Fibroblast of lung (primary cell): ENCODE measurements at places on chromosomes 6 and 20.

GRCh38 chr6:22247916-22248482 lies 48.8 kb downstream of the PRL start:
- DNase-seq: peak; percentile 44

GRCh38 chr6:56808871-56809359 lies 146.0 kb upstream of the BEND6 start:
- DNase-seq: peak; percentile 89

DNA sequence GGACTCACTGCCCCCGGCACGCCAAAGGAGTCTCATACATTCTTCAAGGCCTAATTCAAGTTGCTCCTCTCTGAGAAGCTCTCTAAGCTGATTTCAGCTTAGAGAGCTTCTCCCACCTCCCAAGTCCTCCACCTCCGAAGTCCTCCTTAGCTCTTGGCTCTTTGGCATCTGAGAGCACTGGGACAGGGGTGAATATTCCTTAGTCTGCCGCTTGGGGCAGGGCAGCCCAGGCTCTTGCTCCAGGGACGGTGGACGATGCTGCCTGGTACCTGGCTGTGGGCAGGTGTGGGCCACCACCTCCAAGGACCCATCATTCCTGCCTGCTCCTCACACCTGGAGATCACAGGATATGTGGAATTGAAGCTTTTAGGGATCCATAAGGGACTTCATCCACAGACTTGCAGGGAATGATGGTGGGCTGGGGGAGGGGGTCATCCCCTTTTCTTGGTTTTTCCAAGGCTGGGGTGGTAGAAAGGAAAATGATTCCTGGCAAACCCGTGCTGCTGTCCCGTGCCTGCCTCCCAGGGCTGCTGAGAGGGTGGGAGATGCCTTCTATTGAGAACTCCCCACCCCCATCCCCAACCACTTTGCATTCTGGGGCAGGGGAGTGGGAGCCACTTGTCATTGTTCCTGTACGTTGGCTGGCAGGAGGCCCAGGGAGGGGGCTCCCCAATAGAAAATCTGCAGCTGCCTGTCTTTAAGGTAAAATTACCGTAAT lies 57.4 kb downstream of the ARHGAP40 start:
- DNase-seq: no peak

DNA sequence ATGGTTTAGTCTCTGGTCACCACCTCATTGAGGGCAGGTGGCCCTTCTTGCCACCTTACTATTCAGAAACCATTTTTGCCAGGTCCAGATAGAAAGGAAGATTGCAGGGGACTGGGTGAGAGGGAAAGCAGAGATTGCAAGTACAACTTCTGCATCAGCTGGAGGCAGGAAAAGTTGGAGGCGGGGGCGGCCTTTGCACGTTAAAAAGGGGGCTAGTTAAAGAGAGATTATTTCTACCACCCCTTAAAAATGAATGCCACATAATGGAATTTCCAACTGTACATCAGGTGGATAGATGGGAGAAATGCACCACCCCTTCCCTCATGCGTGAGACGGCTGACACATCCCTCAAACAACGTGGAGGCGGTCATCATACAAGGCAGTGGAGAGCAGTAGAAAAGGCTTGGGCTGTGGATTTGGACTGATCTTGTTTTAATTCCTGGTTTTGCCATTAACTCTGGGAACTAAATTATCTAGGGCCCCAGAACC lies 95.4 kb upstream of the CNKSR3 start:
- no peak for DNase-seq

DNA sequence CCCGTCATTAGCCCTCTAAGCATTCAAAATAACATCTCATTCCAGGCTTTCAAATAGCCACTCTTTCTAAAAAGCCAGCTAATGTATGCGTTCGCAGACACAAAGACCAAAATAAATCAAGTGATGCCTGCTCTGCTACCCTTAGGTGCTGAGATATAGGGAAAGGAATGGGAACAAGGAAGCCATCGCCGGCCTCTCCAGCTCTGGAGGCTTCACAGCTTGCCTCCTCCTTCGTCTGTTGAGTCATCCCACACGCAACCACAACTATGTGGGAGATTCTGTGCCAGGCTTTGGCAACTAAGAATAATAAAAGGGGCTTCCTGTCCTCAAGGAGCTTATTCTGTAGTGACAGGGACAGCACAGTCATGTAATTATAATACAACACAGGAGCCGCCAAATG lies 27.3 kb upstream of the SLC22A23 start:
- DNase-seq: peak; percentile 34

DNA sequence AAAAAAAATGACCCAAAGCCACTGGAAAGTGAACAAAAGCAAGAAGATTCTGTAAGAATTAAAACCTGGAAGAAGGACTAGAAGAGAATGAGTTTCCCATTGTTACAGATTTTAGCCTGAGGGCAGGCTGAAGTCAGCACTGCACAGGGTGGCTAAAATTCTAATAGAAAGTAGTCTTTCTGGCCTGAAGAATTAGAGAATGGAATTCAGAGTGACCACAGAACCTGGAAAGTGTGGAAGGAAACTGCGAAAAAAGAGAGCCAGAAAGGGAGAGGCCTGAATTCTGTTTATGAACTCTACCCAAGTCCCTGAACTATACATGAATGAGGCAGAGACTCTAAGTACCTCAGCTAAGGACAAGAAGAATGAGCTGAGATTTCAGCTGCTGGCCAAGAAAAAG lies 38.9 kb upstream of the FILIP1 start:
- no peak for DNase-seq

DNA sequence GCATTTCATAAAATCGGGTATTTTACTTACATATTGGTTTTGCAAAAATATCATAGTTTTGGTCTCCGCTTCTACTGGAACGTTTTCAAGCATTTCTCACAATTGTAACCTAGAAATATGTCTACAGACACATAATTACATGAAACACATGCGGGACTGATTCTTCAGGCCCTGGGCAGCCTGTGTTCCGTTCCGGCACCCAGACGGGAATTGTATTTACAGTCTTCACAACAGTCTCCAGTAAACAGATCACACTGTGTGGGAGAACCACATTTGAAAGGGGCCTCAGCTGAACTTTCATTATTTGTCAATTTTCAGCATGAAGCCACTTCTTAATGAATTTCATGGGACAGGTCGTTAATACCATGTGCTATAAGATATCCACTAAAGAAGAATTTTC lies 196.9 kb downstream of the DST start:
- peak; percentile 23 for DNase-seq
